ENCODE measurements at places on chromosomes 7 and 10.

GRCh38 chr7:6238309-6238925 is 34.0 kb downstream of the CYTH3 start:
- no peak for DNase-seq

GRCh38 chr7:101108330-101108857 is 18.5 kb upstream of the SERPINE1 start:
- DNase-seq, result no peak

- no peak for DNase-seq
Measured at GRCh38 chr10:124996127-124996853, 54.4 kb downstream of the ZRANB1 start.

- DNase-seq, result no peak
Measured at GRCh38 chr7:138873220-138873892, 75.4 kb upstream of the ATP6V0A4 start.

DNA sequence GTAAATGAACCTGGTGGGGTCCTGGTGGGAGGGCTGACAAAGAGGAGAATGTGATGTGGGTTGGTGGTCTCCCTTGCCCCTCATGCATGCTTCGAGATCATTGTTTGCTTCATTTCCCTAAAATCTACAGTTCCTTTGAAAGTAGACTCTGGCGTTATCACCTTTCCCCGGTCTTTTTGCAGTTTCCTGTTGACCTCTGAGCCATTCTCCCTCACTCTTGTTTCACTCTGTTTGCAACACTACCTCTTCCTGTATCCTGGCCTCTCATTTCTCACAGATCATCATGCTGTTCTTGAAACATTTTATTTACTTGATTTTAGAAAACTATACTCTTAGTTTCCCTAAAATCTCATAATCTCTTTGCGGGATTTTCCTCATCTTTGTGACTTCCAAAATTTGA is 179.8 kb downstream of the WNT2 start:
- no peak for DNase-seq

GRCh38 chr10:111440501-111440900 is 363.7 kb downstream of the ADRA2A start:
- no peak for DNase-seq

GRCh38 chr10:8921568-8921967 is 867.1 kb downstream of the GATA3 start:
- no peak for DNase-seq

- no peak for DNase-seq
Measured at GRCh38 chr7:90320801-90321494, at the start of gene FAM237B. Gene FAM237B (minus strand): TSS chr7:90321304. CDS start chr7:90319748, 1,556 bp downstream.

All from CD4-positive, alpha-beta memory T cell (primary cell).